ENCODE measurements at places on chromosomes 1 and 21.

DNA sequence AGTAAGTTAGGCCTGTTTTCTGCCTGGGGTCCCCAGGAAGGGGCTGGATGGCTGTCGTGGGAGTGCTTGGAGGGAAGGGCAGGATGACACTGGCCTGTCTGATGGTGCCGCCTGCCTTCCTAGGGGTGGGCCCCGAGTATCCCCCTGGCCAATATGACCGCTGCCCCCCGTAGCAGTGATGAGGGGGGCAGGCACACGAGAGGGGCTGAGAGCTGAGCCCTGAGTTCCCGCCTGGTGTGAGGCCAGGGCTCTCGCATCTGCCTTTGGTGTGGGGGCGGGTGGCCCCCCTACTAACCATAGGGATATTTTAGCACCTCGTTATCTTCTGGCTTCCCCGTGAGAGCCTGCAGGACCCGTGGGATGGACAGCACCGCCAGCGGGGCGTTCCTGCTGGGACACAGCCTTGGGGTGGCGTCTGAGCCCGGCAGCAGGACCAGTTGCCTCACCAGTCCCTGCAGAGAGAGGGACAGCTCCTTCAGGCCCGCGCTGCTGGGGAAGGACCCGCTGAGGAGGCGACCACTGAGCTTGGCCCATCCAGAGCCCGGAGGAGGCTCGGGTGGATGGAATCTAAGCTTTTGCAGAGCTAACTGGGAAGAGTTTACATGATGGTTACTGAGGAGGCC lies 10.4 kb downstream of the KRTAP10-1 start:
- DNase-seq = no peak

GRCh38 chr1:220225957-220226356 lies 46.3 kb downstream of the RAB3GAP2 start:
- DNase-seq = no peak

- DNase-seq = no peak
Measured at GRCh38 chr1:29736582-29737188, 500.4 kb downstream of the PTPRU start.

DNA sequence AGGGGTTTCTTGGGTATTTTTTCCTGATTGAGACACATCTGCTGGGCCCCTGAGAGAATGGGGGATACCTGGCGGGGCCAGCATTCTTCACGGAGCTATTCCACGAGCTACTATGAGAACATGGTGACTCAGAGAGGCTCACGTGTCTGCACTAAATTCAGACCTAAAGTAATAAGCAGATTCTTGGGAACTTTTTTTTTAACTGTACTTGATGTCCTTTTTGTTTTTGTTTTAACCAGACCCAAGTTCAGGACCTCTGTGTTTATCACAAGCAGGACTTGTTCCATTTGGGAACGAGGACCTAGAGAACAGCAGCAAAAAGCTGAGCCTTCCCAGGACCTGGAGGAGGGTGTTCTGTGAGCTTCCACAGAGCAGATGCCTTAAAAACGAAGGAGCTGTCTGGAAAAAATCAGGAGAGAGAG lies 44.0 kb downstream of the EVA1C start:
- DNase-seq = no peak

DNA sequence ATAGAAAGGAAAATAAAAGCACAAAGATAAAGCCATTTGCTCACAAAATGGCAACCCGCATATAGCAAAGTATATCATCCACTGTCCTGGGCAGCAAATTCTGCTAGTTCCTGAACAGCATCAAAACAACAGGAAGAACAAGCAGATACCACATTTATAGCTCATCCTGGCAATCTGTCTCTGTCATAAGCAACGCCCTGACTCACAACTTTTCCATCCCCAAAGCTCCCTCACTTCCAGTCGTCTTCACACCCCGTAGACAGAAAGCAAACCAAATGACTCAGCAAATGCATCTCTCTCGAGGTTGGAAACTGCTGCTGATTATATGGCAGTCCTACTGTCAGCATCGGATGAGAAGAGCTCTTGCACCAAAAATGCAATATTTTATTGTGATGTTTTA lies 65.8 kb downstream of the AK5 start:
- no peak for DNase-seq

Measured in NCI-H1694 (cell line).